Osteoblast (primary cell): ENCODE measurements at places on chromosomes 1 and 21. TPM values are rescaled to one million over a fixed set of nuclear protein-coding genes. Genes with fewer than 3 reads are reported as not detected.

DNA sequence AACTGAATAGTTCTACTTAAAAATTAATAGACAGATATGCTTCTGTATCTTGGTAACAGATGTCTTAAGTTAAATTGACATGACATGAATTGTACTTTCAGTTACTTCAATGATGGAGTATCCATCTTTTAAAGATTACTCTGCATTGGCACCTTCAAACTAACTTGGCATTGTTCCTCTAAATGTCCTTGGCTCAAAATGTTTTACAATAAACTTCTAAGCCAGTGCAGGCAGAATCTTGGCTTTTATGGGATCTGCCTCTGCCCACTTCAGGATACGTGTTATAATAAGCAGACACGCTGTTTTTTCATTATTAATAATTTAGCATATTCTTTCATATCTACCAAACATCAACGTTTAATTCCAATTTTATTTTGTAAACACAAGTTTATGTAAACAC is 873.4 kb upstream of the ADAMTS5 start:
- no peak overlapping the region for H3K4me3 ChIP-seq
- H3K36me3 ChIP-seq = no peaks in the 10 kb centered on the region
- DNase-seq = no peak
- no peak overlapping the region for H3K27ac ChIP-seq

GRCh38 chr1:28123461-28123961 is 35.1 kb upstream of the EYA3 start:
- peaks cover 18% of the 10 kb centered on the region for H3K4me1 ChIP-seq
- H3K27ac ChIP-seq = peak overlapping the region; percentile 32
- no peaks in the 10 kb centered on the region for H3K36me3 ChIP-seq
- DNase-seq = peak; percentile 83

GRCh38 chr1:119139857-119140176 is 636 bp downstream of the WARS2 start:
- no peak for DNase-seq
- H3K27me3 ChIP-seq = no peaks in the 10 kb centered on the region

GRCh38 chr1:167789501-167789900 is 67.7 kb downstream of the MPZL1 start:
- peak overlapping the region; percentile 94 for H3K27ac ChIP-seq
- no peaks in the 10 kb centered on the region for H3K27me3 ChIP-seq
- H3K4me1 ChIP-seq = peaks cover 37% of the 10 kb centered on the region

GRCh38 chr1:15187175-15188129 is 33.9 kb downstream of the TMEM51 start:
- DNase-seq = no peak
- no peak overlapping the region for H3K4me3 ChIP-seq

- H3K27me3 ChIP-seq = no peaks in the 10 kb centered on the region
- DNase-seq = no peak
- H3K36me3 ChIP-seq = peaks cover 11% of the 10 kb centered on the region
- H3K27ac ChIP-seq = no peak overlapping the region
- H3K4me3 ChIP-seq = no peak overlapping the region
- no peaks in the 10 kb centered on the region for H3K4me1 ChIP-seq
Measured at GRCh38 chr1:35857830-35858229, 25.2 kb upstream of the AGO1 start.

CRTC2 gene
- 4.7 and 6.8 TPM in 2 replicates for total RNA-seq
